ENCODE measurements at places on chromosomes 16 and 17.

DNA sequence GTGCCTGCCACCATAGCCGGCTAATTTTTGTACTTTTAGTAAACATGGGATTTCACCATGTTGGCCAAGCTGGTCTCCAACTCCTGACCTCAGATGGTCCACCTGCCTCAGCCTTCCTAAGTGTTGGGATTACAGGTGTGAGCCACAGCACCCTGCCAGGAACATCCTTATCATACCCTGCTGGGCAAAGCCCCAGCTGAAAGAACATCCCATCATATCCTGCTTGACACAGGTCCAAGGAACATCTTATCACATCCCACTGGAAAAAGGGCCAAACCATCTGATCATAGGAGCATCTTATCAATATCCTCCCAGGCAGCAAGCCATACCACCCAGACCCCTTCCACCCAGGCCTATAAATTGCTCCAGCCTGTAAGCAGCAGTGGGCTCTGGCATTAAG, 1109.2 kb upstream of the CDH8 start:
- no peak for DNase-seq

- DNase-seq, result no peak
These were observed 244.3 kb upstream of the CDH8 start for GRCh38 chr16:62280506-62280905.

DNA sequence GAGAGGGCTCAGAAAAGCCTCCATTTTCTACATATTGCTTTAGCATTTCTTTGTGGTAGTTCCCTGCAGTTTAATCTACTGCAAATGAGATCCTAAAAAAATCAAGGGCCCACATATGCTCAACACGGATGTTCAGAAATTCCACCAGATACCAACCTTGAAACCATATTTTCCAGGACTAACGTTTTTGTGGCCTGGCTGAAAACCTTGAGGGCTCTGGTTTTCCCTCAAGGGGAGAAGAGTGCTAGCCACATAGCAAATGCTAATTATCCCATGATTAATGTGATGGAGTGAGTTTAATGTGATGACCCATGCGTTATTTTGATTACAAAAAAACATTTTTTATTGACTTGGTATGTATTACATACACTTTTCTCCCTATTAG, 68.9 kb downstream of the SNX11 start:
- no peak for DNase-seq

- no peak for DNase-seq
These were observed 10.9 kb upstream of the DHRS7C start for GRCh38 chr17:9802294-9802693.

DNA sequence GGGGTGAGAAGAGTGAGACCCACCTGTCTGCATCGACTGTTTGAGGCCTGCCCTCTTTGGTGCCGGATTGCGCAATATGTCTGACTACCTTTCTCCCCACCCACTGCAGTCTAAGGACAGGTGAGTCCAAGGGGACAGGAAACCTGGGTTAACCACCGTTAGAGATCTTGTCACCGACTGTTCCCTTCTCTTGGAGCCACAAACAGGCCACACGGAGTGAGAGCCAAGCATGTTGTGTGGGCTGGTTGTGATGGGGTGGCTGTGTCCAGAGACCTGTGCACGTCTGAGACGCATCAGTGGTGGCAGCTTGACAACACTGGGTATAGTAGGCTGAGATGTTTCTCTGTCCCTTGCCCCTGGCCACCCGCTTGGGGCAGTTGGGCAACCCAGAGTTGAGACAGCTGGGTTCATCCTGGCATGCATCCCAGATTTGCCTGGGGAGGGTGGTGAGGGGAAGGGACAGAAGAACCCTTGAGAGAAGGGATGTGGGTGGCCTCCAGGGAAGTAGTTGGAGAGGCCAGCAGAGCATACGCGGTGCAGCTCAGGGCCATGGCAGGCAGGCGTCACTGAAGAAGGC, 21.4 kb downstream of the MPRIP start:
- DNase-seq, result no peak

- no peak for DNase-seq
These were observed 65.0 kb downstream of the MRM3 start for GRCh38 chr17:846901-847843.

- DNase-seq, result no peak
These were observed 195.5 kb downstream of the RAB11FIP4 start for GRCh38 chr17:31586946-31587345.

Data from stimulated activated naive CD8-positive, alpha-beta T cell treated with anti-CD3 and anti-CD28 coated beads, Interleukin-15, Interleukin-2, amounts not matched to agents 100 U/mL and 50 U/mL, for 24 hours (primary cell).